CD4-positive, alpha-beta T cell treated with Interferon alpha-2 for 1 hour (primary cell): ENCODE measurements at places on chromosomes 6 and 20.
A peak's percentile ranks its signal among the peaks of the same experiment; 100 is the strongest.

DNA sequence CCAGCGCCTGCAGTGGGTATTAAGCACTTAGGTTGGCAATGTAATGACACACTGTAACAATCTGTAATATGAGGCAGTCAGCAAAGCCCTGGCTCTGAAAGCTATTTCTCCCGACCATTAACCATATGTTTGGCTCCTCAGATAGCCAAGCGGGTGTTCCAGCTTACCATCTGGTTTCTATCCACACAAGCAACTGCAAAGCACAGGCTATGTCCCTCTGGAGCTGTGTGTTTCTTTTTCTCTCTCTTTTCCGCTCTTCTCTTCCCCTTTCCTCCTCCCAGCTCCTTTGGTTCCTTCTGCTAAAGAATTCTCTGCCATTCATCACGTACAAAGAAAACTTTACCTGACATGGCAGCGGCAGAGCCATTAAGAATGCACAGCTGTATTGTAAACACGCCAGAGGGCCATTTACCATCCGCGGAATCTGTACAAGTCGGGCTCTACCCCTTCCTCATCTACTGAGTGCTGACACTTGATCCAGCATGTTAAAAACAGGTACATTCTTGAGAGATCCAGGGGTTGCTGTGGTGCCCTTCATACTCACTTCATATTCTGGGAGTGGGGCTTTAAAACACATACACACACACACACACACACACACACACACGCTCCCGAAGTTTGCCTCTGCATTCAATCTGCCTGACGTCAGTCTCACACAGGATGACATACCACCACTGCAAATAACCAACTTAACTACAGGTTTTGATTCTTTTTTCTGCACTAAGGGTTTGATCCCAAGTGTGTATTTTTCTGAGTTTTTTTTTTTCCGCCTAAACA is 77.2 kb downstream of the BACH2 start:
- DNase-seq: peak; percentile 21

- no peak for DNase-seq
Measured at GRCh38 chr20:59159091-59159490, 4.5 kb upstream of the ZNF831 start.

DNA sequence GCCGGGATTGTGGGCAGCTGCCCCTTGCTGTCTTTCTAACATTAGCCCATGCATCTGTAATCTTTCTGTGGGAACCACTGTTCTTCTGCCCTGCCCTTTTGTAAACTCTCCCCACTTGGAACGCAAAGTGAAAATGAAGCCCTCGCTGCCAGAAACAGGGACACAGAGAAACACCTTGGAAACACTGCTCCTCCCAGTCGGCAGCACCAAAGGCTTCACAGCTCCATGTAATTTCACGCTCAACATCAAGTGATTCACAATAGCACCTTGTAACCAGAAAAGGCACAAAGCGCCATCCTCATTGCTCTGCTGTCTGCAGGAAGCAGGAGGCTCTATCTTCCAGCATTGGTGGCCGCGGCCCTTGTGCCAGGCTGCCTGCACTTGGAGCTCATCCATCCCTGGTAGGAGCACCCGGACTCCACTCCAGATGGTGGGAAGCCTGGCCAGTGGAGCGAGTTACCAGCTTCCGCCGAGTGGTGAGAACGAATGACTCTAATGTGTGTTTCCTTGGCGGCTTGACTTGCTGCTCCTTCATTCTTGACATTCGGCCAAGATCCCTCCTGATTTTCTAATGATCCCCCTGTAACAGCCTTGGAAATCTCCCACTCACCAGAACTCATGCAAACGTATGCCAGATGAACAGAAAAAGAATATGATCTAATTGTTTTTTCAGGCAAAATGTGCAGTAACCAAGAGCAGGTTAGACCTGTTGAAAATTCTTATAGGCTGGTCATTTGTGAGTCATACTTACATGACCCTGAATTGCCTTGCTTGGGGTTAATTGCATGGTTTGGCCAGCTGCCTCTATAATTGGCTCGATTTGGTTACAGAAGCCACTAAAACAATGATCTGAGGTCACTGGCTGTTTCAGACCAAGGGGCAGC is 169.1 kb upstream of the CDYL start:
- no peak for DNase-seq

- no peak for DNase-seq
Measured at GRCh38 chr20:17619351-17620093, 49.6 kb downstream of the DSTN start.

GRCh38 chr6:144036064-144036834 is 28.2 kb upstream of the PLAGL1 start:
- peak; percentile 21 for DNase-seq

DNA sequence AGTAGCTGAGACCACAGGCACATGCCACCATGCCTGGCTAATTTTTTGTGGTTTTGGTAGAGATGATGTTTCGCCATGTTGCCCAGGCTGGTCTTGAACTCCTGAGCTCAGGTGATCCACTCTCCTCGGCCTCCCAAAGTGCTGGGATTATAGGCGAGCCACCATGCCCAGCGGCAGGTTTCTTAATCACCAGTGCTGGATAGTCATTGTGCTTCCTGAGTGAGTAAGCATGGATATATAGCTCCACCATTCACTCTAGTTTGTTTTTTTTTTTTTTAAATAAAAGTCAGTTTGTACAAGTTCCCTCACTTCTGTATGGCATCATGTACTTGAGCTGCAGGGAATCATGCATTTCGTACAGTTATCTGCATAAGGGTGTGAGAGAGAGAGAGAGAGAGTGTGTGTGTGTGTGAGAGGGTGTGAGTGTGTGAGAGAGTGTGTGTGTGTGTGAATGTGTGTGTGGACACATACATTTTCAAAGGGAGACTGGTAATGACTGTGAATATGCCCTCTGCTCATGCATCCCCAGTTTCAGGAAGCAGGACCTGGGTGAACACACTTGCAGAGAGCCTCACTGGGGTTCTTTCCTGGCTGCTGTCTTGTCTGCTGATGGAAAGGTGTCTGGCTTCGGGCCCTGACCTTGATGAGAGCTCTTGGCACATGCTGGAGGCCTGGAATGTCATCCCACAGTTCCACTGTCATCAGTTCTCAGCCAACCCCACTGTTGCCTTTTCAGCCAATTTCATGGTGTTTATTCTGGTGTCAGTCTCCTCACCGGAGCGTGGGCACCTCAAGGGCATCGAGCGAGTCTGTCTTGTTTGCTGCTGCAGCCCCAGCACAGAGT is 65.0 kb upstream of the XRN2 start:
- no peak for DNase-seq

- no peak for DNase-seq
Measured at GRCh38 chr6:39929039-39929732, 5.1 kb downstream of the MOCS1 start.

GRCh38 chr20:22775671-22776139 is 191.3 kb upstream of the FOXA2 start:
- no peak for DNase-seq

DNA sequence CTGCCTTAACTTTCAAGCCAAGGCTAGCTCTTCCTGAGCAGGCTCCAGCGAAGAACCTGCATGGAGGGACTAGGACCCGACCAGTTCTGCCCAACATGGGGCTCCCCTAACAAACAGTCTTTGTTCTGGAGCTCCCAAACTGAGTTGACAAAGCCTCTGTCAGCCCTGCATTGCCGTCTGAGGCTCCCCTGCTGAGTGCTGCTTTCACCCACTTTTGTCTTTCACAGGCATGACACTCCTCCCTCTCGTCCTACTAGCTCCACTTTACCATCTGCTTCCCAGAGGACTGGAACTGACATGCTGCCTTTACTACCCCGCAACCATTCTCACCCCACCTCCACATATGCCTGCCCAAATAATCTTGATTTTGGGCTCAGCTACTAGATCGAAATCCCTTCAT is 45.1 kb upstream of the B4GALT5 start:
- no peak for DNase-seq

DNA sequence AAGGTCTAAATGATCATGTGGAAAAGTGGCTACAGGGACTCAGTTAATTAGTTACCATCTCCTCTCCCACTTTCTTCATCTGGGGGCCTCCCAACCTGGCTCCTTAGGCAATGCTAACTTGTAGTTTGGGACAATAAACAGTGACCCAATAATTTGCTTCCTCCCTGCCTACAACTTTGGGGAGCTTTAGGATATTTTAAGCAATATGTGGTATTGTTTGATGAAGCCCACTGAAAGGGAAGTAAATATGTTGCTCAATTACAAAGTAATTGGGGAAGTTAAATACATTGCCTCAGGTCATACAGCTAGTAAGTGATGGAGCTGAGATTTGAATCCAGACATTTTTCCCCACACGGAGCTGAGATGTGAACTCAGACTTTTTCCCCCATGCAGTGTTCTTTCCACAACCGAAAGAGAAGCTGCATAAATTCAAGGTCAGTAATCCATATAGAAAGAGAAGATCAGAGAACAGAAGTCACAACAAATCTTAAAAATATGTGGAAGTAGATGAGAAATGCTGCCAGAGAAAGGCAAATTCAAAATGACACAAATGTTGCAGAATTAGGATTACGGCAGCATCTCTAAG is 26.6 kb downstream of the ZHX3 start:
- DNase-seq: no peak

DNA sequence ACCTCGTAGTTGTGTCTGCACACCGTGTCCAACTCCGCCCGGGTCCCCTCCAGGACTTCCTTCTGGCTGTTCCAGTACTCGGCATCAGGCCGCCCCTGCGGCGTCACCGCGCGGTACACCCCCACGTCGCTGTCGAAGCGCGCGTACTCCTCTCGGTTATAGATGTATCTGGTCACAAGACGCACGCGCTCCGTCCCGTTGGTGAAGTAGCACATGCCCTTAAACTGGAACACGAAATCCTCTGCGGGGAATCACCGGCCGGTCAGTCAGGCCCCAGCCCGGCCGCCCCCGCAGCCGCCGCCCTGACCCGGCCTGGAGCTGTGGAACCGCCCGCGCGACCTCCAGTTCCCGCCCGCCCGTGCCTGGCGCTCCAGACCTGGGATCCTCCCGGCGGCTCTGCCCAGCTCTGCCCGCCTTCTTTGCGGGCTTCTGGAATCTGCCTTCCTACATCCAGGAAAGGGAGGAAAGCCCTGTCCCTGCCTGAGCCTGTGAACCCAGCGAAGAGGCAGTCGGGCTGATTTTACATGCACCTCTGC is 1.6 kb downstream of the HLA-DQB1 start:
- DNase-seq: peak; percentile 54

- DNase-seq: no peak
Measured at GRCh38 chr6:54654381-54654780, 192.2 kb upstream of the FAM83B start.

- DNase-seq: no peak
Measured at GRCh38 chr6:34130862-34131261, 15.0 kb downstream of the GRM4 start.

GRCh38 chr6:138785980-138786379 is 9.9 kb upstream of the ECT2L start:
- DNase-seq: no peak

- no peak for DNase-seq
Measured at GRCh38 chr6:88856566-88856965, 106.9 kb downstream of the RNGTT start.

- DNase-seq: no peak
Measured at GRCh38 chr20:63831646-63831992, 555 bp upstream of the ZBTB46 start.

- DNase-seq: no peak
Measured at GRCh38 chr6:103000688-103001087, 1607.2 kb downstream of the GRIK2 start.

DNA sequence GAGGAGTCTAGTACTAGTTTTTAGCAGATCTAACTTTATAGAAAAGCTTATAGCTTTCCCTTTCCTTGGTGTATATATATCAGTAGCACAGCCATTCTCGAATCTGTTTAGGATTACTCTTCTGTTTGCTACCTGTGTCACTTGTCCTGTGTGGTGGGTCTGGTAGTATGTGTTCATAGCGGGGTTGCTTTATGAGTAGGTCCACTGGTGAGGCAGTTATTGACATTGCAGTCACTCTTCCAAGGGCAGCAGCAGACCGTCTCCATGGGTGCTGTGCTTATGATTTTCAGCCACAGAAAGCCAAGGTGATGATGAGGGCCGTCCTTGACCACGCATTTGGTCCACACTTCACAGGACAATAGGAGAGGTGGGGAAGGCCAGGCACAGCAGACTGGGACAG is 171.5 kb downstream of the CDKAL1 start:
- DNase-seq: no peak

DNA sequence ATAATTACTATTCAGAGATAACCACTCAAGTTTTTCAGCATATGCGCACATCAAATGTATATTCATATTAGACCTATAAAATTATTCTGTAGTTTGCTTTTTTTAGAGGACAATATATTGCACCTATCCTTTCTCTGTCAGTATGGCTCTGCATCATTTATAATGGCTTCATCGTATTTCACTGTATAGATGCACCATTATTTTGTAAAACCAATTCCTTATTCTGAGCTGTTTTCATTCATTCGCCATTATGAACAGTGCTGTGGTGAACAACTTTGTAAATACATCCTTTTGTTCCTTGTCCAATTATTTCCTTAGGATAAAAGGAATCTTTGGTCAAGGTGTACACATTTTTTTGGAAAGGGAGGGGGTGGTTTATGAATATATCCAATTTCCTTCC is 29.2 kb upstream of the BCAS4 start:
- DNase-seq: no peak

- DNase-seq: no peak
Measured at GRCh38 chr20:56873836-56874235, 244.7 kb downstream of the TFAP2C start.

DNA sequence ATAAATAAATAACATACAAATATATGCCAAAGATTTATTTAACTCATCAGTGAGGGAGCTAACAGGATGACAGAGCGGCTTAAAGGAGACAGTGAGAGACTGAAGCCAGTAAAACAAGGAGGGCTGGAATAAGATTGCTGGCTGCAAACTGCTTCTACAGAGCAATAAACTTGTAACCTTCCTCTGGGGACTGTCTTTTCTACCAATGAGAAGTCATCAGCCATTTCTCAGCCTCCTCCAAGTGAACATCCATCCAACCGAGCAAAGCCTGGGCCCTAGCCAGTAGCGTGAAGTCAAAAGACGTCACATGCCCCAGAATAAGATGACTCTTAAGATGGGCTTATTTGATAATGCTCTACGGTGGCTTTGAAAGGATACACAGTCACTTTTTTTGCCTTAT is 42.5 kb downstream of the CPXM1 start:
- DNase-seq: no peak

DNA sequence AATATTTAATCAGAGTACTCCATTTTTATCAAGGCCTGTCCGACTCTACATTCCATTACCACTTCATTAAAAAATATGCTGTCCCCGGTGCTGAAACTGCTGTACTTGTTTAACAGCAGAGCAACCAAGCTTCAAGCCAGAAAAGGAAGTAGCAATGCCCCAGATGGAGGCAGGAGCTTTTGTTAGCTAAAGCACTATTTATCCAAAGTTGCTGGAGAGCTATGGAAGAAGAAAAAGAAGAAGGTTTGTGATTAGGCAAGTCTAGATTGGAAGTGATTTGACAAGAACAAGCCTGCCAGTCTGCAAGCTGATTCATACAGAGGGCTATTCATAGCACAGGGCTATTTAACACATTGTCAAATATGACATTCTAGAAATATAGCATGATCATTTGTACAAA is 160.9 kb upstream of the SPTLC3 start:
- no peak for DNase-seq

DNA sequence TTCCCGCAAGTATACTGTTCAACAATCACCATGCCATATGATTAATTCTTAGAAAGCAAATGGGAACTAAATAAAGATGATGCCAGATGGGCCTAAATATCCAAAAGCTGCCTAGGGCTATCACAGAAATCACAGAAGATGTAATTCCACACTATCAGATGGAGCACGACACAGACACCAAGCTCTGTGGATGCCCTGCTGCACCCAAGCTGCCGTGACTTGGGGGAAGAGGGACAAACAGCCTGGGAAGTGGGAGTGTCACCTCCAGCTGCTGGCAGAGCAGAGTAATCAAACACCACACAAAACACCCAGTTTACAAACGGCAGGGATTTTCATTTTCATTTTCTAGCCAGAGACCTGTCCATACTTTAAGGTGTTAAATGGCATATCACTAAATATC is 35.7 kb downstream of the PDE10A start:
- no peak for DNase-seq
